ENCODE measurements at places on chromosomes 3 and 15.

DNA sequence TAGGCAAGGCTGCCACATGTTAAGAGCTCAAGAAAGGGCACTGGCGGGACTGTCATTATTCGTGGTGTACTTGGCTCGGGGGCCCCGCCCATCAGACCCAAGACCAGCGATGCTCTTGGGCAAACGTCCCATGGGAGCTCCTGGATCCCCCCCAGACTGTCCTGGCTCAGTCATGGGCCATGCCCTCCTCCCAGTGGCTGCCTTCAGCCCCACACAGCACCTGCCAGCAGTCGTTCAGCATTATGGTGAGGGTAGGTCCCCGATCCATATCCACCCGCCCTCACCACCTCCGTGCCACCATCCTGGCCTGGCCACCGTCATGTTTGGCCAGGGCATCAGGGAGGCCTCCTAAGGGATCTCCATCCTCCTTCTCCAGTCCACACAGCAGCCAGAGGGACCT is 51.4 kb upstream of the IQSEC1 start:
- DNase-seq = no peak

DNA sequence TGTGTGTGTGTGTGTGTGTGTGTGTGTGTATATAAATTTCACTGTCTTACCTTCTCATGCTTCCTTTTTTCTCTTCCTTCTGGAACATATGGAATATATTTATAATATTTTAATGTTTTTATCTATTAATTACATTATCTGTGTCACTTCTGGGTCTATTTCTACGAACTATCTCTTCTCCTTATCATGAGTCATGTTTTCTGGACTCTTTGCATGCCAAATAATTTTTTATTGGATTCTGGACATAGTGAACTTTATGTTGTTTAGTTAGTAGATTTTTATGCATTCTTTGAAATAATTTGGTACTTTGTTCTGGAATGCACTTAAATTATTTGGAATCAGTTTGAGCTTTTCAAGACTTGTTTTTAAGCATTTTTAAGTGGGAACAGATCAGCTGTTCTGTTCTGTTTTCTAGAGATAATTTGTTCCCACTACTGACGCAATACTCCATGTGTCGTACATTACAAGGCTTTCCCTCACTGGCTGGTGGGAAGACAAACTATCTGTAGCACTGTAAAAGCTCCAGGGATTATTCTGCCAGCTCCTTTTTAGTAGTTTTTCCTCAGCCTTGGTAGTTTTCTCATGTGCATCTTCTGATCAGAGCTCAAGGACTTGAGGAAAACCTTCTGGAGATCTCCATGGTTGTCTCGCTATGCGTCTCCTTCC is 302.0 kb downstream of the CLSTN2 start:
- DNase-seq = no peak

DNA sequence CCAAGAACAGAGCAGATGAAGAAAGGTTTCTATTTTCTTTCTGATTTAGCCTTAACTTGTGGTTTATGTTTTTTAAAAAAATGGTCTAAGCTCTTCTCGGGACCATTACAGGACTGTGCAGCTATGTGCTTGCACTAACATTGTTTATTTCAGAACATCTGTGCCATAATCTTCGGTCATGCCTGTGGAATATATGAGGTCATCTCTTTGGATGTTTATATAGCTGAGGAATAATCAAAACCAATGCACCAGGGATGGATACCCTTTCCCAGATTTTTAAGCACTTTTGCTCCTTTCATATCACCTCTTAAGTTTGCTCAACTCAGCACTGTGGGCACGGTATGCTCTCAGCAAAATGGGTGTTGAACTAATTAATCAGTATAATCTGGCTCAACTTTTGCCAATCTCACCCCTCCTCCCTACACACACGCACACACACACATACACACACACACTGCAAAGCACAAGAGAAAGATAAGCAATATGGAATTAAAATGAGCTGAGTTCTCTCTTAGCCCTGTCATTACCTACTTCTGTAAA is 268.5 kb upstream of the TMC3 start:
- DNase-seq = no peak

- no peak for DNase-seq
These were observed 6.5 kb downstream of the GPR160 start for GRCh38 chr3:170044271-170044670.

- no peak for DNase-seq
These were observed 185.7 kb downstream of the ARRDC4 start for GRCh38 chr15:98146031-98146820.

DNA sequence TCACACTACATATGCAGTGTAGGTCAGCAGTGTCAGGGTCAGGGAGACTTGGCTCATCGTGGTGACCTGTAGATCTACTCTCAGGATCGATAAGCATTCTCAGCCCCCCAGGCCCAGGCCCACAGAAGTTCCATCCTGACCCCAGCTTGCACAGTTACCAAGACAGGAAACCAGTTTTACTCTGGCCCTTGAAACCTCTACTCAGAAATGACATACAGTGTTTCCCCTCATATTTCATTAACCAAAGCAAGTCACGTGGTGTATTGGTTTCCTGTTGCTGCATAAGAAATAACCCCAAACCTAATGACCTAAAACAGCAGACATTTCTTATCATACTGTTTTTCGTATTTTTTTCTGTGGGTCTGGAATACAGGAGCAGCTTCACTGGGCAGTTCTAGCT is 242.2 kb downstream of the SLCO3A1 start:
- no peak for DNase-seq

- peak; percentile 55 for DNase-seq
These were observed 5.6 kb downstream of the CSK start for GRCh38 chr15:74787251-74788041.

GRCh38 chr15:85482894-85483293 is 102.5 kb downstream of the AKAP13 start:
- DNase-seq = no peak

DNA sequence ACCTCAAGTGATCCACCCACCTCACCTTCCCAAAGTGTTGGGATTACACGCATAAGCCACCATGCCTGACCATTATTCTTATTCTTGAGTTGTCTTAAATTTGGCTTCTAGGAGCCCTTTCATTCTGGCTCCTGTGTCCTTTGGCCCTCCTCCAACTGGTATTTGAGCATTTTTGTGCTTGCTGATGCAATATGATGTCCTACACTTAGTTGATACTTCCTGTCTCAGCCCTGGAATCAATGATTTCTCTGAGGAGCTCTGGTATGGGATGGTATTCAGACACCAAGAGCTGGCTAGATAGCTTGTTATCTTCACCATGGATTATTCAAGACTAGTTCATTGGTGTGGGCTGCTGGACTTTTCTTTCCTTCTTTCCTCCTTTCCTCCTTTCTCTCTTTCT is 25.4 kb downstream of the ZNF621 start:
- DNase-seq = no peak

DNA sequence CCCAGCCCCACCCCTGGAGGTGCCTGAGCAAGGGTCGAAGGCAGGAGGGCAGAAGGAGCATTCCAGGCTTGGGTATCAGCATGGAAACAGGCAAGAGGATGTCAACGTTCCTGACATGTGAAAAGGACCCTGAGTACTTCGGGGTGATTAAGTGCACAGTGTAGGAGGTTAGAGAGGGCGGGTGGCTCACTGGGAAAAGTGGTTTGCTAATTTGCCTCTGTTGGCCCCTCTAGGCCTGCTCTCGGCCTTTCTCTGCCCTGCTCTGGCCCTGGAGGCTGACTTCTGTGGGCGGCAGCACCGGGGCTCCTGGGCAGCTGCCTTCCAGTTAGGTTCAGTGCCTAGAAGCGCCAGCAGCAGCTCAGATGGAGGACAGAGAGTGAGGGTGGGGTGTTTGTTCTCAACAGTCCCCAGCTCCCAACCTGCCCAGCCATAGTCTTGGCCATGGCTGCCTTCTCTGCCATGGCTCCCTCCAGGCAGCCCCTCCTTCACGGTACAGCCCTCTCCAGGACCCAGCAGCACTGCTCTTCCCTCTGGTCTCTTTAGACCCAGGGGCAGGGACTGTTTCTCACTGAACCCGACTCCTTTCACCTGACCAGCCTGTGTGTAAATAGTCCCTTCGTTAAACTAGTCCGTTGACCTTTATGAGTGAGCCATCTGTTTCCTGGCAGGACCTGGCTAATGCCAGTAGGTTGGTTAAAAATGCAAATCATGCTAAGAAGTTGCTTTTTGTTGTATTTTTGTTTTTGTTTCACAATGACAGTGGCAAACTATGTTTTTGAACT is 107.1 kb upstream of the TPM1 start:
- DNase-seq = no peak

DNA sequence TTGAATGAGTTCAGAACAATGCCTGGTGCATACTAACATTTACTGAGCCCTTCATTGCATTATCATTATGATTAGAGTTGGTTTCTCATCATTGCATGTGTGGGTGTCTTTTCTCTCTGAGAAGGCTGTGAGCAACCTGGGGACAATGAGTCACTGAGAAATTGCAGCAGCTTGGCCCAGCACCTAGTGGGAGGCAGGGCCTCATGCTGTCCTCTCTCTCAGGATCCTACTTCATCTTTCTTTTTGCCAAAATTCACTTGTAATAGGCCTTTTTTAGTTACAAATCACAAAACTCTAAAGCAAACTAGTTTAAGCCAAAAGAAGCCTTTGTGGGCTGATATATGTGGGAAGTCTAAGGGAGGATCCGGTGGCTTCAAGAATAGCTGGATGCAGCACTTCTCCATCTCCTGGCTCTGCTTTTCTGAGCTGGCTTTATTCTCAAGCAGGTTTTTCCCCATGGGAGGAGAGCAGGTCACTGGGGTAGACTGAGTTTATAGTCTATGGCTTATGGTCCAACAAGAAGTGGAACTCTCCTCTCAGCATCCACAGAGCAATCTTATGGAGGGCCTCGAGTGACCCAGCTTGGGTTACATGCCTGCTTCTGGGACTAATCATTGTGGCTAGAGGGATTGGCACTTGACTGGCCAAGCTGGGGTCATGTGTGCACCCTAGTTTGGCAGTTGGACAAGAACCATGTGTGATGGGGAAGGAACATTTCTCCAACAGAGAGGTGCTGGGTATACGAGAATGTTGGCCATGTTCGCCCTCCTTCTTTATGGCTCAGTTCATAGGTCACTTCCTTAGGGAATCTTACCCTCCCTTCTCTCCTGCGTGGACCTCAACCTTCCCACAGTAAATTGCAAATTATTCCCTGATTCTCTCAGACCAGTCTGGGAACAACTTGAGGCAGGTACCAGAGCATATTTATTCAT is 8.7 kb upstream of the CAMK1 start:
- no peak for DNase-seq

DNA sequence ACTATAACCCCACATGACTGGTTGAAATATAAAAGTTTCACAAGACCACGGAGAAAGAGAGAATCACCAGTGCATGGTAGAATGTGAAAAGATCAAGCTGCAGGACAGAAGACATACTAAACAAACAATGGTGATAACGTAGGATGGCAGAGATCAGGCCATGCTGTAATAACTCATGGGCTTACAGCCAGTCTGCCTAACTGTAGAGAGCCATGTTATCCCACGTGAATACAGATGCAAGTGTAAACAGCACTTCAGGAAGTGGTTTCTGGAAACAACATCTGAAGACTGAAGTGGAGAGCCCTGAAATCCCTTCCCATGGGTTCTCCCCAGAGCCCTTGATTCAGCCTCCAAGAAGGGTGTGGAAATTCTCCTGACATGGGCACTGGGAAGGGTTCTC is 103.2 kb upstream of the SLCO2A1 start:
- DNase-seq = no peak

- DNase-seq = no peak
These were observed 258.1 kb downstream of the ERC2 start for GRCh38 chr3:56209982-56210751.

GRCh38 chr3:134707908-134708597 is 57.2 kb upstream of the KY start:
- no peak for DNase-seq

DNA sequence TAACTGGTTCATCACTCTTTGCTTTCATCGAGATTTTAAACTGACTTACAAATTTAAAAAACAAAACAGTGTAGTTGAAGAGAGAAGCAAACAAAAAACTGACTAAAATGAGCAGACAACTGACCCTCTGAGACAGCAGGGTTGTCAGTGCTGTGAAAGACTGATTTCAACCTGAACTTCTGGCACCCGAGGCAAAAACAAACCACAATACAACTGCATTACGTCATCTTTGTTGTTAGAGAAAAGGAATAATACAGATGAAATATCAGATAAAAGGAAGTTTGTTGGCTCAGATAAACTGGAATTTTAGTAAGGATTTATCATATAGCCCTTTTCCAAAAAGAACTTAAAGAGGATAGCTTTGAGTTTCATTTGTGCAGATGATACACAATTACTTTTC is 51.1 kb downstream of the PARP15 start:
- no peak for DNase-seq

DNA sequence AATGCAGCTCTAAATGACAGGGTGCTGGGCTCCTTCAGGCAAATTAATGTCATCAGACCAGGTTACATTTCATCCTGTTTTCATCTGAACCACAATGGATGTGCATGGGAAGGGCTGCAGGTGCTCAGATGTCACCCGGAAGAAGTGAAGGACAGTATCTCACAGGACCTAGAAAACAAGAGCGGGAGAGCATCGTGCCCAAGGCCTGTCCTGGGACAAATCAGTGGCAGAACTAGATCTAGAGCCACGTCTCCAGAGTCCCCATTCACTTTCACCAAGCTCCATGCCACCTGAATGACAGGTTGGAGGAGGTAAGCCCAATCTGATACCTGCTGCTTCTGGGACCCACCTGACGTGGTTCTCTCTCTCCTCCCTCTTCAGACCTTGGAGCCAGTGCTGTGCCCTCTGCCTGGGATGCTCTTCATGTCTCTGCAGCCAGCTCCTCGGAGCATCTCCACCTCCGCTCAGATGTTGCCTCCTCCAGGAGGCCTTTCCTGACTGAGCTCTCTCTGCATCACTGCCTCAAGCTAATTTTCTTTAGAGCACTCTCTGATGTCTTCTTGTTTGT is 77.3 kb downstream of the CPN2 start:
- DNase-seq = no peak

DNA sequence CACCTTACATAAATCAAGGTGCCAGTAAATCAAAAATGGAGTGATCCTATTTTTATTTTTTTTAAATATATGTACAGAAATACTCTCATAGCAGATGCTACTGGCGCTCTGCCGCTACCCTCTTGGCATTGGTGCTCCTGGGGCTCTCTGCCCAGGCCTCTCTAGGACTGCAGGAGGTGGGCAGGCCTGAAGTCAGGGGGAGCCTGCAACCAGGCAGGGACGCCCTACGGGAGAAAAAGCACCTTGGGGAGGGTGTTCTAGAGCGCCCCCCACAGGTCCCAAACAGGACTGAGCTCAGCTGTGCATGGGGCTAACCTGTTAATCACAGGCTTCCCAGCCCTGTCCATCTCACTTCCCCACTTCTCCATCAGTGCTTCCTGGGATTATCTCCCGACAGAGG is 192.5 kb downstream of the SHQ1 start:
- DNase-seq = no peak

Measured in brain pericyte (primary cell).